ENCODE measurements at places on chromosomes 5 and 9.

GRCh38 chr5:56587381-56588130, 227.8 kb upstream of the MAP3K1 start:
- DNase-seq: no peak

DNA sequence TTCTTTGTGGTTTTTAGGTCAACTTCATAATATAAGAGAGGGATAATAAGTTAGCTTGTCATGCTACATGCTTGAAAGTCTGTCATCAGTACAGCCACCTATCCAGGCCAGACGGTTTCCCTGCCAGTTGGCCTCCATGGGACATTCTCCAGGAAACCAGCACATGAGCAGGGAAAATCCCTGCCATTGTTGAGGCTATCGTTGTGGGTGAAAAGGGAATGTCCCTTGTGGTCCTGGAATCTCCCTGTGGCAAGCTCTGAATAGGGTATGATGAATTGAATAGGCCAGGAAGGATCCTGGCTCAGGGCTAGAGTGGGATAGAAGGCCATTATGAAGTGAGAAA, 12.3 kb downstream of the F2RL1 start:
- peak; percentile 59 for DNase-seq

DNA sequence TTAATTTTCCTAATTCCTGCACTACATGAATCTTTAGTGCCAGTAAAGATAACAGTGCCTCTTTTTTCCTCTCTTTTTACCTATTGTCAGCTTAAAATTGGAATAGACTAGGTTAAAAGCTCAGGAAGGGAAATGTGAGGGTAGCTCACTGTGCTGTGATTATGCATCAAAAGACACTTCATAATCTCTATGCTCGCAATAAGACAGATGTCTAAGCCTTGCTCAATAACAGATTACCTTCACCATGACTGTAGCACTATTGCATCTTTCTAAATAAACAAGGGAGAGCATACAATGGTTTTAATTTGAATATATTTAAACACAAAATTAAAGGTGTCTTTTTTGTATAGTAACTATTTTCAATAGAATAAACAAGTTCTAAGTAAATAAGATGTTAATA, 130.1 kb downstream of the FBN2 start:
- no peak for DNase-seq

DNA sequence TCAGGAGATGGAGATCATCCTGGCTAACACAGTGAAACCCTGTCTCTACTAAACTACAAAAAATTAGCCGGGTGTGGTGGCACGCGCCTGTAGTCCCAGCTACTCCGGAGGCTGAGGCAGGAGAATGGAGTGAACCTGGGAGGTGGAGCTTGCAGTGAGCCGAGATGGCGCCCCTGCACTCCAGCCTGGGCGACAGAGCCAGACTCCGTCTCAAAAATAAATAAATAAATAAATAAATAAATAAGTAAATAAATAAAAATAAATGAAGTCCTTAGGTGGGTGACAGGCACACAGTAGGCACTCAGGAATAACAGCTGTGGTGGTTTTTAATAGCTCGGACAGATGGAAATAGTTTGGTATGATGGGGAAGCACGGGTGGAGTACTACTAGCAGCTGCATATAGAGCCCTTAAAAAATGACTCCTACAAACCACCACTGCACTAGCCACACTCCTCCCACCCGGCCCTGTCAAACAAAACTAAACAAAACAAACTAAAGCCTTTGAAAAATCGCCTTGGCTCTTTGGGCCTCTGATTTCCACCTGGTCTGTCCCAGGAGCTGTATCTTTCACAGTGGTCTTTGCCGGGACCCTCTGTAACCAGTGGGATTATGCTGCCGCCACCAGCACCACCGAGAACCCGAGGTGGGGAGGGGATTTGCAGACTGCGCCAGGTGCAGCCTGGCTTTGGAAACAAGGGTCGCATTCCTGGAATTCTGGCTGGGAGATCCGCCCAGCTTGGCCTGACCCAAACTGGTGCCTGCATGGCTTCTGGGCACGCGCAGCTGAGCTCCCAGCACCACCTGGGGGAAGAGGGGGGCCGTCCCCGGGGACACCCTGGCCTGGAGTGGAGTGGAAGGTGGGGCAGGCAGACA, 5.1 kb upstream of the WDR5 start:
- no peak for DNase-seq

- DNase-seq: no peak
These were observed 245.3 kb downstream of the OSTF1 start for GRCh38 chr9:75333624-75334023.

GRCh38 chr5:44945743-44946142, 137.0 kb downstream of the MRPS30 start:
- no peak for DNase-seq

GRCh38 chr9:101465326-101465915, 29.8 kb upstream of the ALDOB start:
- DNase-seq: peak; percentile 46

- DNase-seq: no peak
These were observed at the start of gene UAP1L1 for GRCh38 chr9:137077010-137077747. Gene UAP1L1 (plus strand): TSS chr9:137077517. CDS start chr9:137077533, 16 bp downstream.

DNA sequence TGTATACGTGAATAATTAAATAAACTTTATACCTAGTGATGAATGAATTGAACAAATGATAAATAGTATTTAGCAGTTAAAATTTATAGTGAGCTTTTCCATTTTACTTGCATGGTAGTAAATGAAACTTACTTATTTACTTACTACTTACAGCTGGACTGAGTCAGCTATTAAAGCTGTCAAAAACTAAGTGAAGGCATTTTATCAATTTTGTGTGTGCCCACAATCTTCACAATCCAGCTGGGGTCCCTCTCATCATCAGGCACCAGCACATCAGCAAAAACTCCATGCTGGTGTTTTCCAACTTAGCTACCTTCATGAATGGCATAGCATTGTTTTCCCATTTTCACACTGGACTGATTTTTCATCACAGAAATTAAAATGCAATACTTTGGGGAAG, 81.1 kb downstream of the SAXO1 start:
- no peak for DNase-seq

DNA sequence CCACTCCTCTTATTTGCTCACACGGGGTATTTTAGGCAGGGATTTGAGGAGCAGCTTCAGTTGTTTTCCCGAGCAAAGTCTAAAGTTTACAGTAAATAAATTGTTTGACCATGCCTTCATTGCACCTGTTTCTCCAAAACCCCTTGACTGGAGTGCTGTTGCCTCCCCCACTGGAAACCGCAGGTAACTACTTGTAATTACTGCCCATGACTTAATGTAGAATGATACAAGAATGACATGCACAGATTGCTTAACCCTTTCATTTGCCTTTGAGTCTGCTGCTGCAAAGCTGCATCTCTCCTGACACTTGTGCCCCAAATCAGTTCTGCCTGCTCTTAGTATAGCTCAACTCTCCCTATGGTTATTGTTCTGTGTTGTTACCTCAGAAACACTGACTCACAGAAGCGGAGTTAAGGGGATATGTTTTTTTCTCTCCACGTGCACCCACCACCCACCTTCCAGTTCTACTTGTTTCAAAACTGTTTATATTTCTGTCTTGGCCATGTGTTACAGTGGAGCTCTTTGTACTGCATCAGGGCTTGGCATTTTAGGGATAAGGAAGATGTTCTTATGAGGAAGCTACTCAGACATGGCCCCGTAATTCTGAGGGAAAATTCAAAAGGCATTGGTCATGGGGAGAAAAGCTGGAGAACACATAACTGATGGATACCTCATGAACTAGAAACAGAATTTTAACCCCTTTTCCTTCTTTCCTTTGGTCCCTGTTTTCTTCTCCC, 2.3 kb downstream of the ADRB2 start:
- DNase-seq: no peak

DNA sequence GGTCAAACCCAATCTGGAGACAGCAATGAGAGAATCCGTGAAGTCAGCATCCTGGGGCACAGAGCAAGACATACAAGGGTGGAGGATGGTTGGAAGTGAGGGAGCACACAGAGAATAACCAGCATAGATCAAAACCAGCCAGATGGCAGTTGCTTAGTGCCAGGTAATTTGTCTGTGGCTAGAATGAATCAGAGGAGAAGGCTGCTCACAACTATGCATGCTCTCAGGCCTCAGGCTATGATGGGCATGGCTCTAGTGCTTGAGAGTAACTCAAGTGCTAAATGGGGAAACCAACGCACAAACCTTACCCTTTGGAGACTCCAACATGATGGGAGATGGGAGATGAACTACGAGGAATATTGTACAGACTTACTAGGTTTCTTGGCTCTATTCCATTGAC, 160.8 kb downstream of the DMRT2 start:
- no peak for DNase-seq

GRCh38 chr9:85662573-85662972, 79.2 kb downstream of the AGTPBP1 start:
- DNase-seq: no peak

DNA sequence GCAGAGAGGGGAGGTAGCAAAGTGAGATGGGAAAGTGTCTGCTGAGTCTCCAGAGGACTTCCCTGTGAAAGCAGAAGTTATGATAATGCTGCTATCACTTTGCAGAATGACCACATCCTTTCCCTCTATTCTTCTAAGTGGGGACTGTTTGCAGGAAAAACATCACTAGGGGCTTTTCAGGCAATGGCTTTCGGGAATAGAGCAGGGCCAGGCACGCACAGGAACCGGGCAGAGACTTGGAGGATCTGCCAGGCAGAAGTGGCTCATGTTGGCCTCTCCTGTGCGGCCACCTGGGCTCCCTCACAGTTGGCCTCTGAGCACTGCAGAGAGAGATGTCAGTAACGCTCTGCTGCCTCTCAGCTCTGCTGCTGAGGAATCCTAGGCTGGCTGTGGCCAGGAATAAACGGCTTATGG, 214.7 kb downstream of the MAST4 start:
- DNase-seq: no peak

GRCh38 chr9:124137009-124137943, 120.5 kb upstream of the NEK6 start:
- DNase-seq: no peak

DNA sequence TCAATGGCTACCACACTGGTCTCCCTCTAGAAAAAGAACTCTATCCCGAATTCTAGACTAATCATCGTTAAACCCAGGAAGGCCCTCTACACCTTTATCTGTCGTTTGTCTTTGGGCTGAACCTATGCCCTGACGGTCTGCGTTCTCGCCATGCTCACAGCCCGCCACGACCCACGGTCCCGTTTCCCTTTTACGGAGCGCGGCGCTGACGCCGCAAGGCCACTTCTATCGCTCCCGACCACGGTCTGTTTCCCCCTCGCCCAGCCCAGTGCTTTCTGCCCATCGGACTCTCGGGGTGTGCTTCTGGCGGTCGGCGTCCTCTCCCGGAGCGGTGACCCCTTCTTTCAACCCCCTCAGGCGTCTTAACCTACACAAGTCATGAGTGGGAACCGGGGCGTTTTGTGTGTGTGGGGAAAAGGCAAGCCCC, 974 bp downstream of the C9orf40 start:
- no peak for DNase-seq

DNA sequence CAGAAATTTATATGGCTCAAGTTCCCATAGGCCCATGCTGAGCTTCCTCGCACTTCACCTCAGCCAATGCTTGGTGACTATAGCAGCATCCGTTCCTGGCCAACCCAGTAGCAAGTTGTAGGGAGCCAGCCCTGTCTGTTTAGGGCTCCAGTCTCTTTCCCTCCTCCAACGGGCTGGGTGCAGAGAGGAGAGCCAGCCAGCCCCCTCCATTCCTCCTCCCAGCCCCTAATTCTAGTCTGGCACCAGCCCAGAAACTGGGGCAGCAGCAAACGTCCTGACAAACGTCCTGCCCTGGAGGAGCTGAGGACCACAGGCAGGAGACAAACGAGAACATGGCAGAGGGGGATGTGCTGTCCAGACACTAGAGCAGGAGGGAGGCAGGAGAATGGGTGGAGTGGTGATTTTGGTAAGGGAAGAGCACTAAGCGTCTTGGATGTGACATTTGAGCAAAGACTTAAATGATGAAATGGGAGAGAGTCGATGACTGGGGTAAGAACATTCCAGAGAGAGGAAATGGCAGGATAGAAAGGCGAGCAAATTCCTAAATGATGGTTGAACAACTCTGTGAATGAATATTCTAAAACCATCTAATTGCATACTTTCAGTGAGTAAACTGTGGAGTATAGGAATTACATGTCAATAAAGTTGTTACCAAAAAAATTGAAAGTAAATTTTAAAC, 222.5 kb upstream of the DAPK1 start:
- DNase-seq: no peak

GRCh38 chr5:31844622-31845345, 205.9 kb downstream of the PDZD2 start:
- DNase-seq: no peak

DNA sequence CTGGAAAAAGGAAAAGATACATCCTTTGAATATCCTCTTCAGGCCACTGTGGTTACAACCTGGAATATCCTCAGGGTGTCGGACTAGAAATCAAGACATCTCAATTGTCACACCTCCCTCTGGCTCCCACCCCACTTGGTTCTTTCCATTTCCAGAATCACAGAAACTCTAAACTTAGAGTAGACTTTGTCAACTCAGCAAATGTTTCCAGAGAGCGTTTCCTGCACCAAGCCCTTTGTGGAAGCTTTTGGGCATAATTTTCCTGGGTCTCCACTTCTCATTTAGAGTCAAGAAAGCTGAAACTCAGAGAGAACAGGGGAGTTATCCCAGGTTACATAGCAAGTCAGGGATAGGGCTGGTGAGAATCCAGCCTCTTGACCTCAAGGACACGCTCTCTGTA, 108.8 kb downstream of the ASTN2 start:
- DNase-seq: no peak

DNA sequence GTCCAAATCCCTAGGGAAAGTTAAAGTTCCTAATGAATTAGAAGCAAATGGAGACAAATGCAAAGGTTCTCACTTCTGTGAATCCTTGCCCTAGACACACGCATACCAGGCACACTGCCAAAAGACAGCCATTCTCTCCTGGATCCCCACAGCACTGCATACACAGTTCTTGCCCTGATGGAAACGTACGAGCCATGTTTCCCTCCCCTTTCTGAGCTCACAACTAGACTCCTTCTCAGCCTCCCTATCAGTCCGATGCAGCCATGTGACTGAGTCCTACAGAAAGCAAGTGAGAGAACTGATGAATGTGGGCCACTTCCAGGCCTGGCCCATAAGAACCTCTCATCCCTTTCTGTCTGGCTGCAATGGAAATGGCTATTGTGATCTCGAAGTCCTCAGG, 92.0 kb downstream of the ZNF608 start:
- no peak for DNase-seq

- no peak for DNase-seq
These were observed 571.2 kb upstream of the WWC1 start for GRCh38 chr5:167720259-167720658.

GRCh38 chr5:65708145-65708544, 13.8 kb downstream of the SGTB start:
- no peak for DNase-seq

DNA sequence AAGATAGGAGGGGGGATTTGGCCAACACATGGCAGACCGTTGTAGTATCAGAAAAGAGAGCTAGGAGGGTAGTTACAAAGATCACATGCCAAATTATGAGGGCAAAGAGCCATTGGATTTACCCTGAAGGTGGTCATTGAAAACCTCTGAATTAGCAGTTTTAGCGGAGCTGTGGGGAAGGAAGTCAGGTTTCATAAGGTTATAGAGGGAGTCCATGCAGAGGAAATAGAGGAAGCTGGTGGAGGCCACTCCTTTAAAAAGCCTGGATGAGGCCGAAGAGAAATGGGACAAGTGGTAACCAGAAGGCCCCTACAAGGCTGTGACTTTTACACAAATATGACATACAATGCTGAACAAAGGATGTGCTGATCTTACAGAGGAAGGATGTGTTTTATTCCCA, 13.2 kb downstream of the DOCK8 start:
- no peak for DNase-seq
